Fibroblast of skin of right quadriceps (primary cell): ENCODE measurements at places on chromosomes 3 and 15.
A peak's percentile ranks its signal among the peaks of the same experiment; 100 is the strongest.

DNA sequence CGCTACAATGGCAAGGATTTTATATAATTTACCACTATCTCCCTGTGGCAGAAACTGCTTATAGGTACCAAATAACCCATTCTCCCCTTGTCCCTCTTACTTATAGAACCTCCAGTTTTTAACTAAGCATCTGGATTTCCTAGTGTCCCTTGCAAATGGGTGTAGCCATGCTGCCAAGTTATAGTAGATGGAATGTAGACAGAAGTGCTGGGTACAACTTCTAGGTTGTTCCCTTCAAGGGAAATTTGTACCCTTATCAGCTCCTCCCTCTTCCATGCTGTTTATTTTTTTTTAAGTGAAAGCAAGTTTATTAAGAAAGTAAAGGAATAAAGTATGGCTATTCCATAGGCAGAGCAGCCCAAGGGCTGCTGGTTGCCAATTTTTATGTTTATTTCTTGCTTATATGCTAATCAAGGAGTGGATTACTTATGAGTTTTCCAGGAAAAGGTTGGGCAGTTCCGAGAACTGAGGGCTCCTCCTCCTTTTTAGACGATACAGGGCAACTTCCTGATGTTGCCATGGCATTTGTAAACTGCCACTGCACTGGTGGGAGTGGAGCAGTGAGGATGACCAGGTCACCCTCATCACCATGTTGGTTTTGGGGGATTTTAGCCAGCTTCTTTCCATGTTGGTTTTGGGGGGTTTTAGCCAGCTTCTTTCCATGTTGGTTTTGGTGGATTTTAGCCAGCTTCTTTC, 40.1 kb upstream of the TM4SF19 start:
- DNase-seq: no peak

DNA sequence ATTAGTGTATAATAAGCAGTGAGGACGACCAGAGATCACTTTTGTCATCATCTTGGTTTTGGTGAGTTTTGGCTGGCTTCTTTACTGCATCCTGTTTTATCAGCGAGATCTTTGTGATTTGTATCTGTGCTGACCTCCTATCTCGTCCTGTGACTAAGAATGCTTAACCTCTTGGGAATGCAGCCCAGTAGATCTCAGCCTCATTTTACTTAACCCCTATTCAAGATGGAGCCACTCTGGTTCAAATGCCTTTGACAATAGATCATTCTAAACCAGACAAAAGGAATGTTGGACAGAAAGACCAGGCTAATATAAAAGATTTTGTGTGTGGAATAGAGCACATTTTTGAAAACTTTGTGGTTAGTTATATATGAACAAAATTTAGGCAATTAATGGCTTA, 618.5 kb upstream of the BCHE start:
- DNase-seq: peak; percentile 96

DNA sequence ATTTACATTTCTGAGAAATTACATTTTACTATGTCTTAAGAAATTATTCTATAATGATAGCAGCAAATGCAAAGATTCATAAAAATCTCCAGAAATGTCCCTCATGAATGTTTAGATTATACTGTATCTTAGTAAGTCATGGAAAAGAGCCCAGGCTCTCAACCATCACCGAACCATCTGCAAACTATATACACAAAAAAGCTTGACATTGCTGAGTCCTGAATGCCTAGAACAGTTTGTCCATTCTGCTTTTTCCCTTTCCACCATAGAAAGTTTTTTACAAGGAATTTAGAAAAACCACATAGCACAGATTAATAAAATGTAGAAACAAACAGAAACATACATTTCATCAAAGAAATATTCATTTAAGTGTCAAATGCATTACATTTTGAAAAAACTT, 83.6 kb downstream of the MYO9A start:
- DNase-seq: no peak

DNA sequence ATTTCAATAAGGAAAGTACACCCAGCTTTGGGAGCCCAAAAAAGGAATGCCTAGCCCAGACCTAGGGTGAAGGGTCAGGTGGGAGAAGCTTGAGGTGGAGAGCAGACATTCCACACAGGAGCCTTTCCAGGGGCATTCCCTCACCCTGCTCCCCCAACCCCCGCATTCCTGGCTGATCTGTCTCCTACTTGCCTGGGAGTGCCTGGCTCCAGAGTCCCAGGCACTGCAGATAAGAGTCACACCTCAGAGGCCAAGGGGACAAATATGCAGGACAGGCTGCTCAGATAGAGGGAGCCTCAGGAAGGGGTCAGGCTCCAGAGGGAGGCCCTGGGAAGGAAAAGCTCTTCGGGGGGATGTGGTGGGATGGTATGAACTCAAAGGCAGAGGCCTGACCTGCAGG, 20.8 kb upstream of the HCN4 start:
- no peak for DNase-seq

GRCh38 chr3:20324664-20325478, 138.9 kb upstream of the SGO1 start:
- no peak for DNase-seq

DNA sequence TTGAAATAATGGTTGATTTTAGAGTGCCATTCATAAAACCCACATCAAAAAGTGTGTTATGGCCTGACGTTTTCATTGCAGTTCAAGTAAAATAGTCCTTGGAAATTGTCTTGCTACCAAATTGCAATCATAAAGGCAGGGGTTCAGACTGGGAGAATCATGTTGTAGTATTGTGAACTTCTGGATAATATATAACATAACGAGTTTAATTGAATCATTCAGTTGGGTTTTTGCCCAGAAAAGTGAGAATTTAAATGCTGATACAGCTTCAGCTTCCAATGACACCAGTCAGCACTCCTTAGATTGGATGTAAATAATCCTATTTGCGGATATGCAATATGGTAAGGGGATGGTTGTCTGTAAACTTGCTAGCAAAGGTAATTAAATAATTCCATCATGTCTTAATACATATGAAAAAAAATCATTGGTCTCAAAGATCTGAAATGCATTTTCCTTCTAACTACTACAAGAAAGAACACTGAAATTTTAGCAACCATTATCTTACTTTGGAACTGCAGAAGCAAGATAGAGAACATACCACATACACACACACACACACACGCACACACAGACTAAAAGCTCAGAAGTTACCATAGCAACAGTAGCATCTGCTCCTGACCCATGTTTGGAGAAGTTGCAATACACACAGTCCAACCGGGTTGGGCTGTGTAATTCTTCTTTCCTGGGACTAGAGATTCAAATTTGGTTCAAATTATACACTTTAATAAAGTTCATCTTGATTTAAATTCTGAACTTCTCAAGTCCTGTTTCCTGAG, 686.2 kb upstream of the NR2F2 start:
- peak; percentile 17 for DNase-seq

- DNase-seq: no peak
These were observed 101.6 kb downstream of the CGNL1 start for GRCh38 chr15:57477736-57478522.

DNA sequence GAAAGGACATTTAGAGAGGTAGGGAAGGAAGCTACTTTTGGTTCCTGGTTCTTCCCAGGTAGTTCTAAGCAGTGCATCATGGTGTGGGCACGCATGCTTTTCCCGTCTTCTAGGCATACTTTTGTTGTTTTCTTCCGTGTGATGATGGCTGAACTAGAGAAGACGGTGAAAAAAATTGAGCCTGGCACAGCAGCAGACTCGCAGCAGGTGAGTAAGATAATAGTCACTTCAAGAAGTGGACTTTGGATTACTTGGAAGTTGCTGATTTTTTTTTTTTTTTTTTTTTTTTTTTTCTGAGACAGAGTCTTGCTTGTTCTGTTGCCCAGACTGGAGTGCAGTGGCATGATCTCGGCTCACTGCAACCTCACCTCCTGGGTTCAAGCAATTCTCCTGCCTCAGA, 17.9 kb downstream of the FANCD2OS start:
- no peak for DNase-seq

GRCh38 chr3:187314176-187314575, 22.6 kb upstream of the MASP1 start:
- no peak for DNase-seq

- DNase-seq: no peak
These were observed 58.2 kb upstream of the SCN5A start for GRCh38 chr3:38707730-38708129.
